ENCODE measurements at places on chromosomes 7 and 10.

DNA sequence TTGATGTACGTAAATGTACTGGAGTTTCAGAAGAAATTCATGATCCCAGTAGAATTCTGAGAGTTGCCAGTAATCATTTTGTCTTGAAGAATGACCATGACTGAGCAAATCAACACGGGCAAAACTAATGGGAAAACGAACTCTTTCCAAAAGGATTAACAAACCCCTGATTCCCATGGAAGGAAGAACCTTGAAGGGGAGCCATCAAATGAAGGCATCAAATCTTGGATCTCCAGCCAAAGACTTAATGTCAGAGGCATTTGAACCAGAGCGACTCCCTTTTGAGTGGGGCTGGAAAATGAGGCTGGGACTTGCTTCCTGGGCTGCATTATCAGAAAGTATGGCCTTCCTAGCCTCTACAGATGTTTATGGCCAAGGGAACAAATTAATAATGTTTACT lies 364.4 kb upstream of the PRKCQ start:
- DNase-seq: no peak

- no peak for DNase-seq
Measured at GRCh38 chr10:81730891-81731290, 144.1 kb upstream of the NRG3 start.

GRCh38 chr10:27190508-27190907 lies 35.4 kb downstream of the MASTL start:
- DNase-seq: no peak

DNA sequence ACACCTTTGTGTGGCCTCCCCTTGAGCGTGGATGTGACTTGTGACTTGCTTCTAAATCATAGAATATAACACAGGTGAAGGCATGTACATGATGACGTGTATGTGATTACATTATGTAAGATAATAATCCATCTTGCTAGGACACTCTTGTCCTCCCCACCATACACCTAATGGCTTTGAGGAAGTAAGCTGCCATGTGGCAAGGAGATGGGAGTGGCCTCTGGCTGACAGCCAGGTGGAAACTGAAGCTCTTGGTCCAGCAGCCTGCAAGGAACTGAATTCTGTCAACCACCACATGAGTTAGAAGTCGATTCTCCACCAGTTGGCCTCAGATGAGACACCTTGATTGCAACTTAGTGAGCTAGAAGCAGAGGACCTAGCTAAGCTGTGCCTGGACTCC lies 67.4 kb upstream of the ELN start:
- no peak for DNase-seq

DNA sequence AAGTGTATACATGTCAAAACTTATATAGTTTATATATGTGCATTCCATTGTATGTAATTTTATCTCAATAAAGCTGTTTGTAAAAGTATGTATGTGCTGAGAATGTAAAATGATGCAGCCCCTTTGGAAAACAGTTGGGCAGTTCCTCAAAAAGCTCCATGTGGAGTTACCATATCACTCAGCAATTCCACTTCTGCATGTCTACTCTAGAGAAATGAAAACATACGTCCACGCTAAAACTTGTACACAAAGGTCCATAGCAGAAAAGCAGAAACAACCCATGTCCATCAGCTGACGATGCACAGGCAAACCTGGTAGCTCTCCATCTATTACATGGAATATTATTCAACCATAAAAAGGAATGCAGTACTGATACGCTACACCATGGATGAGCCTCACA lies 8.3 kb upstream of the RGS10 start:
- DNase-seq: no peak

DNA sequence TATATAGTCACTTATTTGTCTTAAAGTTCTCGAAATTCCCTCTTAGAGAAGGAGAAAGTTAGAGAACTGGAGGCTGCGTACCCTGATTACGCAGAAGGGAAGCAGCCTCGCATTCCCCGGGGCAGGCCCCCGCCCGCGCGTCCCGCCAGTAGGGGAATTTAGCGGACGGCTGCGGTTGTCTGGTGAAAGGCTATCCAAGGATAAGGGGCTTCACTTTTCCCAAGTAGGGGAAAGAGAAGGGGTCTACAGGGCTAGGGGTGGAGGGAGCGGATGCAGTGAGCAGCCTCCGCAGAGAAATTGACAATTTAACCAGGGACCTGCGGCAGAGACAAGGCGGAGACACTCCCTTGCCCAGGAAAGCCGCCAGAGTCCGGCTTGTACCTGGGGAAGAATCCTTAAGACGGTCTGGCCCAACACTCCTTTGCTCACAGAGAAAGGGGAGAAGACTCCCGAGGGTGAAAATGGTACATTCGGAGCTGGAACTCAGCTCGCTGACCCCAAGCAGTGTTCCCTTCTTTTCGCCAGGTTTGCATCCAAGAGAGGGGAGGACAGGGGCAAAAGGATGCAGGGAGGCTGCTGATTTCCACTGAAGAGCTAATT lies 994 bp upstream of the MAGI2 start:
- DNase-seq: peak; percentile 59

GRCh38 chr7:116986611-116987565 lies 33.6 kb downstream of the ST7 start:
- DNase-seq: peak; percentile 52

- no peak for DNase-seq
Measured at GRCh38 chr10:48760983-48761382, 76.3 kb downstream of the WDFY4 start.

- no peak for DNase-seq
Measured at GRCh38 chr10:16933783-16934182, 116.6 kb upstream of the RSU1 start.
